Sciatic nerve (tissue), 2 donors: ENCODE measurements at places on chromosomes 3 and 15. TPM values are rescaled to one million over a fixed set of nuclear protein-coding genes. Genes with fewer than 3 reads are reported as not detected.

The RBPMS2 gene
- 14.2 TPM for total RNA-seq

The PPARG gene
- total RNA-seq = 37.8 TPM

The ARHGEF26 gene
- 23.9 TPM for total RNA-seq

The GOLGA8T gene
- total RNA-seq = 1.5 TPM

The FXR1 gene
- total RNA-seq = 157 TPM

The COLQ gene
- total RNA-seq = 6.3 TPM

The CELSR3 gene
- 1.5 TPM for total RNA-seq

The ISL2 gene
- total RNA-seq = 0.31 TPM

The RARB gene
- 15.2 TPM for total RNA-seq

The TIMP4 gene
- 13.2 TPM for total RNA-seq

The ECE2 gene
- total RNA-seq = not detected

The IMPG2 gene
- 0.22 TPM for total RNA-seq

The C3orf22 gene
- not detected for total RNA-seq

The COL6A5 gene
- not detected for total RNA-seq

The EPHA3 gene
- total RNA-seq = 12.6 TPM
